ENCODE measurements at places on chromosomes 5 and 9.
A peak's percentile ranks its signal among the peaks of the same experiment; 100 is the strongest.

- DNase-seq: no peak
These were observed 99.4 kb upstream of the TARS1 start for GRCh38 chr5:33341351-33341750.

DNA sequence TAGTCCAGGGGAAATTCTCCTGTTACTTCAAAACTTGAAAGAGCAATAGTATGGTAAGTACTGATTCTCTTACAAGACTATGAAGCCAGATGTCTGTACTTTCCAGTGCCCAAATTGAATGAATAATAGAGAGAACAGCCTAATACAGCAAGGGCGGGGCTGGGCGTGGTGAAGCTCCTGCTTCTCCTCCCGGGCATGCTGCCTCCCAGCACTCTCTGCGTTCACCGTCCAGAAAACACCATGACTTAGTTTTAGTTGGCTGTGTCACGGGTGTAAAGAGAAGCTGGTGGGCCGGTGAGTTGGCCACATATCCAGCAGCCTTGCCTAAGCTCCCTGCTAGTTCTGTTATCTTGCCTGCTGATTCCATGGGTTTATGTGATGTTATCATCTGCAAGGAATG lies 40.7 kb upstream of the ADAMTS2 start:
- DNase-seq: peak; percentile 43

- DNase-seq: no peak
These were observed 92.7 kb downstream of the SGCD start for GRCh38 chr5:156419661-156420060.

DNA sequence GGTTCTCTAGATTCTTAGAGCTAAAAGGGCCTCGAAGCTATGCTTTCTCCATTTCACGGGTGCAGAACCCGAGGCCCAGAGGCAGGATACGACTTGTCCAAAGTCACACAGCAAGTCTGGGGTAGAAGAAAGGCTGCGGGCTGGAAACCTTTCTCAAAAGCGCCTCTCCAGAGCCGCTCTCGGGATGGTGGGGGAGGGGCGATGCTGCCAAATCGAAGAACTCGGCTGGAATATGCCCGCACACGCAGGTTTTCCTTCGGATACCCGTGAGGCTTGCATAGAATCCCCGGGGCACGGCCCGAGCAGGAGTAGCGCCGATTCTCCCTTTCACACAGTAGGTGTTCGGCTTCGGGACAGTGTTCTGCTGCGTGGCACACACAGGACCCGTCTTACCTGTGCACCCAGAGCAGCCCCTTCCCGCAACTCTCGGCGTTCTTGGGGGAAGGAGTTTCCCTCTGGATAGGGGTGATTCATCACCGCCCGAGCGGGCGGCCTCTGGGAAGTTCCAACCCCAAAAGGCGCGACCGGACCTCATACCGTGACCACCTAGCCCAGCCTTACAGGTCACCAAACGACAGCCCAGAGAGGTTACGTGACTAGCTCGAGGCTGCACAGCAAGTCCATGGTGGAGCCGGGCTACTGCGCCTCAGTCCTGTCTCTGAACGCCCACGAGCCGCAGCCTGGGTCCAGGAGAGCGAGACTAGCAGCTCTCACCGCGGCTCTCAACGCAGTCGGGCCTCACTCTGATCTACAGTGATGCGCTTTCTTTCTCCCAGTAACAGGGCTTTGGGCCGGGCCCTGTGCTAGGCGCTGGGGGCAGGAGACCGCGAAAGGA lies 4.1 kb downstream of the PAX5 start:
- no peak for DNase-seq

DNA sequence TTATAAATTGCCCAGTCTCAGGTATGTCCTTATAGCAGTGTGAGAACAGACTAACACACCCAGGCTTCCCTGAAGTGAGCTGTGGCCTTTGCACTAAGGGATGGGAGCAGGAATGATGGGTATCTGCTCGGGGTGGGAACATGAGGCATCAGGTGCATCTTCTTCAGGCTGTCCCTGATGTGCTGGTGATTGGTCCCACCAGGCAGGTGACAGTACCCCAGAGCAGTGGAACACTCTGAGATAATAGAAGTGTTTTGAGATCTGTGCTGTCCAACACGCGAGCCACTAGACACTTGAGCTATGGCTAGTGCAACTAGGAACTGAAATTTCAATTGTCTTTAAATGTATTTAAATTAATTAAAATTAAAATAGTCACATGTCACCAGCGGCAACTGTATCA lies 12.8 kb upstream of the MED10 start:
- no peak for DNase-seq

DNA sequence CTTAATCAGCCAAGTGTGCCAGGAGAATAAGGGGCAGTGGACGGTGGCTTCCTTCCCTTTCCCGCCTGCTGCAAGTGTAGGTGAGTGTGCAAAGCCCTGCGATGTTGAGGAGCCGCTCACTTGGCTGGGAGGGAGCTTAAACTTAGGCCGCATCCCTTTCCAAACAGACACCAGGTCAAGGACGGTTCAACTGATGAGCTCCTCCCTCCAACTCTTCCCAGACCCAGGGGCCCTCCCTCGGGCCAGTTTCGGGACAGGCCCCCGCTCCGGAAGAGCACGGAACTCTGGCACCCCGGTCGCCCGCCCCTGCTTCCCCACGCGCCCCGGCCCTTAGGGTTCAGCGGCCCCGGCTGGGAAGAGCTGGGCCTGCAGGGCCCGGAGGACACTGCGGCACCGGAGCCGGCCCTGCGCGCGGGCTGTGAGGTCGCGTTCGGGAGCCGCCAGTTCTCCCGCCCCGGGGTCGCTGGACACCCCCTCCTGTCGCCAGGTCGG lies 481 bp downstream of the MRPL36 start:
- no peak for DNase-seq

GRCh38 chr9:79902825-79903600 lies 331.2 kb downstream of the TLE4 start:
- DNase-seq: no peak

GRCh38 chr9:19410594-19410993 lies 1.8 kb downstream of the ACER2 start:
- no peak for DNase-seq

DNA sequence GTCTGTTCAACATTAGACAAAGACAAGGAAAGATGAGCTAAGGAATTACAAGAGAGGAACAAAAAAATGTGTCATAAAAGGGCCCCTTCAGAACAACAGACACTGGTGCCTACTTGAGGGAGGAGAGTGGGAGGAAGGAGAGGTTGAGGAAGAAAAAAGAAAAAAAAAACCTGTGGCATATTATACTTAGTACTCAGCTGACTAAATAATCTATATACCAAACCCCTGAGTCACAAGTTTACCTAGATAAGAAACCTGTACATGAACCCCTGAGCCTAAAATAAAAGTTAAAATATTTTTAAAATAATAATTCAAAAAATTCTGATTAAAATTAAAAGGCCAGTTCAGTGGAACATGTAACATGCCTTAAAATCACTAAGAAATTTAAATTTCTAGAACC lies 107.3 kb downstream of the MTREX start:
- DNase-seq: peak; percentile 61

DNA sequence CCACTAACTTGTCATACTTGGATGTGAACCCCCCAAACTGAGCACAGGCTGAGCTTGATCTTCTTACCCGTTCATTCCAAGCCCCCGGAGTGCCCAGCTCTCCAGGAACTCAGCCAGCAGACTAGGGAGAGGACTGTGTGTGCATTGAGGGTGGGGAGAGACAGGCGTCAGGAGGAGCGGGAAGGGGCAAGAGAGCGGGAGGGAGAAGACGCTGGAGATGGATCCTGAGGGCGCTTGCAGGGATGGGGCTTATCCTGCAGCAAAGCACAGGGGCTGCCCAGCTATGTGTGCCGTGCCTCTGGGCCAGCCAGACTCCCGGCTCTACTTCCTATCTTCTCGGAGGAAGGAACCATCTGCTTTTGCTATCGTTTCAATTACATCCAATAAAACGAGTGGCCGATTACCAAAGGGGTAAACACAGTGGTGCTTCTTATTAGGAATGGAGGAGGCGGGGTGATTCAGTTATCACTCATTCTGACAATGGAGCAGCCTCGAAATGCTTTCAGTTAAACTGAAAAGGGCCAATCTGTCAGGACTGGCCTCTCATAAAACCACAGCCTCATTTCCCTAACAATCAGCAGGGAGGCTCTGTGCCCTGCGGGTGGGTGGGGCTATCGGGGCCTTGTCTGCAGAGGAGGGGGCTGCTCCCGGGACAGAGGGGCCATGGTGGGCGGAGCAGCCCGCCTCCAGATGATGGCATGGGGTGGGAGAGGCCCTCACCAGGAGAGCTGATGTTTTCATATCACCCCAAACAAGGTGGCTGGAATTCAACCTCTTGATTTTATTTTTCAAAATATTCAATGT lies 168.2 kb downstream of the DAB2IP start:
- no peak for DNase-seq

GRCh38 chr5:157552650-157553049 lies 22.9 kb downstream of the ADAM19 start:
- DNase-seq: no peak

- no peak for DNase-seq
These were observed 9.3 kb downstream of the ST6GALNAC6 start for GRCh38 chr9:127890053-127890452.

GRCh38 chr9:136779808-136780207 lies 11.3 kb upstream of the TMEM141 start:
- DNase-seq: no peak

DNA sequence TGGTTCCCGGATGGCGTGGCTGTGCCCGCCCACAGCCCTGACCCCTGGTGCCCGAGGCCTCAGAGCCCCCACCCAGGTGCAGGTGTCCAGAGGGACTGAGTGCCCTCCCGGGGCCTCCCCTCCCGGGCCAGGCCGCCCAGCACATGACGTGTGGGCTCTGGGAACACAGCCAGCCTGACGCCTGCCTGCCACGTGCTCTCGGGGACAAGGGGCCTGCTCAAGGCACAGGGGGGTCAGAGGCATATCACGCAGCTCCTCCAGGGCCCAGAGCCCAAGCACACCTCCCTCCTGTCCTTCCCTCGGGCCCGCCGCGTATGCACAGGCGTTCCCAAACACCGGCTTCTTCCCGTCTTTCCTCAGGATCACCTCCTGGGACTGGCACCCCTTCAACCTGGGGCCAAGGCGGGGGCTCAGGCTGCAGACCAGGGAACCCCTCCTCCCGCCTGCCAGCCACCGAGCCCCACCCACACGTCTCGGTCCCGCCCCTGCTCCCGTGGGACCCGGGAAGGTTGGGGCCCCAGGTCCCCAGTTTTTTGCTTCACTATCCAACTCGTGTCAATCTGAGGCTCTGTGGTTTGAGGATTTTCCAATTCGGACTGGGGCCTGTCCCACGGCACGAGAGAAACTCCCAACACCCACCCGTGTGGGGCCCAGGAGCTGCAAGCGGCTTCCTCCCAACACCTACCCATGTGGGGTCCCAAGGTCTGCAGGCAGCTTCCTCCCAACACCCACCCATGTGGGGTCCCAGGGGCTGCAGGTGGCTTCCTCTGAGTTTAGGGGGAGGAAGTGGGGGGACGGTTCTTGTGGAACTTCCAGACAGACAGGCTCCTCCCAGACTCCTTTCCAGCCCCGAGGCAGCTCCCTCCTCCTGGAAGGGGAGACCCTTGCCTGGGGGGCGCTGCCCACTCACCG lies 1.5 kb downstream of the LCN10 start:
- DNase-seq: no peak

- no peak for DNase-seq
These were observed 106.1 kb downstream of the THBS4 start for GRCh38 chr5:80141147-80141671.

DNA sequence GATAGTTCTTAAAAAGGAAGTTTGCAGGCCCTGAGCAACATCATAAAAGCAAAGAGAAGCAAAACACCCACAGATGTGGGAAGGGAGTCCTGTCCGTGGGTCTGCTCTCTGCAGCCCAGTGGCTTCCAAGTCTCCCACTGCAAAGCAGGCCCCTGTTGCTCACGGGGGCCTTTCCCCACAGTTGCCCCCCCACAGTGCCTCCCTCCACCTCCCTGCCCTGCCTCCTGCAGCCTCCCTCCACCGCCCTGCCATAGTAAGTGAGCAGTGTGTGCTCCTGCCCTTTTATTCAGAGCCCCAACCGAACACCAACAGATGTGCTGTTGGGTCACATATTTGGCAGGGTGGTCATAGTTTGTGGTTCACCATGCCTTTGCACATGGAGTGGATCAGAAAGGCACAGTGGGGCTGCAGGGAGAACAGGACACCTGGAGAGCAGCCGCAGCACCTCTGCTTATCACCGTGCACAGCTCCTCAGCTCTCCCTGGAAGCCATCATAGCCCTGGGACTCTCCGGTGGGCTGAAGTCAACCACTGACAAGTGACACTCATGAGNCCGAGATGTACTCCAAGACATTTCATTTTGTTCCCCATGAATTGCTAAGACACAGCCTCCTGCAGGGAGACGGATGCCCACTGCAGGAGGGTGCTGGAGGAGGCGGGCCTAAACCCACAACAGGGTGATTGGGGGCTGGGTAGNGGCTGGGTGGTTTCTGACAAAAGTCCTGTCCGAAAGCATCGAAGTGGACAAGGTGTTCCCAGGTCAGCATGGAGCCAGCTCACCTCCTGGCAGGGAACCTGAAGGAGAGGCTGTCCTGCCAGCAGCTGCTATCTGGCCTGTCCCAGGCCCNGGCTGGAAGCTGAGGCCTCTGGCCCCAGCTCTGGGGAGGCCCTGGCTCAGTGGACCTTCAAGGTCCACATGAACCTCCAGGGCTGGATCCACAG lies 278.9 kb downstream of the GADD45G start:
- no peak for DNase-seq

- DNase-seq: no peak
These were observed 31.6 kb downstream of the ATP6V0E1 start for GRCh38 chr5:173015192-173015591.

DNA sequence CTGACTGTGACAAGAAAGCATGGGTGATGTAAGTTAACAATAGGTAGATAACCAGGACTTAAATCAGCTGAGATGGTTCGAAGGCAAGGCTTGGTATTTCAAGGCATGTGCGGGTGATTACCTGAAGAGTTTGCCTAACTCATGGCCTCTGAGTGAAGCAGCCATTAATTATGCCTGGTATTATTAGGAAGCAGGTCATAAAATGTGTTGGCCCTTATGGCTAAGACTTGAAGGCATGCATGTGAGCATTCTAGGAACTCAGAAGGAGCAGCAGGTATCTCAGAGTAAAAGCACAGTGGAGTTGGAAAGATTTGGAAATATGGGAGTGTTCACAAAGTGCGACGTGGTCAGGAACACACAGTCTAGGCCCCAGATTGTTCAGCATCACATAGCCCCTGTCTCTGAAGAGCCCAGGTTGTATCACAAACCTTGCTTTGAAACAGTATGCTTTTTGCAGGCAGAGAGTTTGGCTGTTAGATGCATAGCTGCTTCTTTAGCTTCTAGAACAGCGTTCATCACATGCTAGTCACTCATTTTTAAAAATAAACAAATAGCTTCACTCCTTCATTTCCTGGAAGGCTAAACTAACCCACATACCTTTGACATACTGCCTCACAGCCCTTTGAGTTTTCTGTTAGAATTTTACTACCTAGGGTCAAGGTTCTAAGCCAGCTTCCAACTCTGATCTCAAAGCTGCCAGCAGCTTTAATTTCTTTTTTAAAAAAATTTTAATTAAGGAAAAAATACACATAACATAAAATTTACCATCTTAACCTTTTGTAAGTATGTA lies 2.1 kb downstream of the HEXB start:
- DNase-seq: no peak

DNA sequence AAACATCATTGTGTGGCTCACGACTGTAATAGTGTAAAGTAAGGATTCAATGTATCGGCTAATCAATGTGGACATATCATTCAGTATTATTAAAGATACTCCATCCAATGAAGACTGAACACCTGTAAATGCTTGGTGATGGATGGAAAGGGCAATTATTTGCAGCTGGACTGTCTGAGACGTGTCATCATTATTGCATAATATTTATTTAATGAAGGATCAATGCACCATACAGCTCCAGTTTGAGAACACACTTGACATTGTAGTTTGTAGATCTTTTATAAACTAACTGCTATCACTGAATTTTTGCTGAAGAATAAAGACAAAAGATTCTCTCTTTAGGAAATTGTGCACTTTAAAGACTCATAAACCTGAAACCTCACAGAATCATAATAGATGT lies 117.6 kb upstream of the CCDC152 start:
- DNase-seq: no peak
